ENCODE measurements at places on chromosomes 16 and 17.

GRCh38 chr17:28498652-28499363 lies 7.3 kb upstream of the FOXN1 start:
- DNase-seq, result no peak

DNA sequence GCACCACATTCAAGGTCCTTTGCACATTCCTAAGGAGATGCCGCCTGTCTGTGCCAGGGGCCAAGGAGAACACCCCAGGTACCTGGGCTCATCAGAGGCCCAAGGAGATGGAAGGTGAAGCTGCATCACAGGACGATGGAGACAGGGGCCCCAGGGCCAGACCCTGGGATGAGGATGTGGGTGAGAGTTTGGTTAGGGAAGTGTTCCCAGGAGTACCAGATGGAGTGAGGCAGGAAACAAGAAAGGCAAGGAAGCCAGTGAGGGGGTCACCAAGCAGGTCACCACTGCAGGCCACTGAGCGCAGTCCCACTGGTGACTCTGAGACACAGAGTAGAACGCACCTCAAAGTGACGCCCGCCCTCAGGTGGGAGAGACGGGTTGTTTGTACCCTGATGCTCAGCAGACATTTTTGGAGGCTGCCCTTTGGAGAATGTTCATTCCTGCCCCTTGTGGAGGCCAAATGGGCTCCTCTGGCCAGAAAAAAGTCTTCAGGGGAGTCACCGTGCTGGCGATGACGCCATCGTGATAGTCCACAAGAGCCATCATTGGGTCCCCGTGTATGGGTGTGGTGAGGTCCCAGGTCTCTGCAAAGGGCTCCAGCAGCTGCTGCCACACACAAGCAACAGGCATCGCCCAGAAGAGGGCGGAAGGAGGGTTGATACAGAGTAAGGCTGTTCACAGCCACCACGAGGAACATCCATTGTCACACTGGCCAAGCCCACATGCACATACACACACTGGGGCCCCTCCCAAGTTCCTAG lies 57.5 kb downstream of the BEAN1 start:
- DNase-seq, result no peak

DNA sequence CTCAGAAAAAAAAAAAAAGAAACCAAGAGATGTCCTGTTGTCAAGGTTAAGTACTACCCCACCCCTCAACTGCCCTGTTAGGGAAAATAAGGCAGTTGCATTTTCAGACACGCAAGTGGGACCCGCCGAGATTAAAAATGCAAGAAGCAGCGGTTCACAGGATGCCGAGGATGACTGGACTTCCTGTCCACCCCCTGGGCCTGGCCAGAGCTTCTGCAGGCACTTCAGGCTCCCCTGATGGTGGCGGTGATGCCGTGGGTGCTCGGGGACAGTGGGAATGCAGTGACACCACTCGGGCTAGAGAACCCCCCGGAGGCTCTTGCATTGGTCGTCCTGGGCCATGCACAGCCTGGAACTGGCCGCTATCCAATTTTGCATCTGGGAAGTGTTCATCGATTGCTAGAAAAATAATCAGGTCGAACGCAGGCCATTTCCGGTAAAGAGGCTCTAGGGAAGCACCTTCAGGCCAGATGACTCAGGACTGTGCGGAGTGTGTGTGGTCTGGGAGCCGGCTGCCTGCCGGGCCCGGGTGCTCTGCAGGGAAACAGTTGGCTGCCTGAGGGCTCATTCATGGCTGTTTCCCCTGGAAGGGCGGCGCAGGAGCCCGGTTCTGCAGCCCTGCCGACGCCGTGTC lies 13.4 kb upstream of the CRISPLD2 start:
- DNase-seq, result no peak

- DNase-seq, result no peak
These were observed 93.3 kb downstream of the HELZ start for GRCh38 chr17:67151717-67152116.

DNA sequence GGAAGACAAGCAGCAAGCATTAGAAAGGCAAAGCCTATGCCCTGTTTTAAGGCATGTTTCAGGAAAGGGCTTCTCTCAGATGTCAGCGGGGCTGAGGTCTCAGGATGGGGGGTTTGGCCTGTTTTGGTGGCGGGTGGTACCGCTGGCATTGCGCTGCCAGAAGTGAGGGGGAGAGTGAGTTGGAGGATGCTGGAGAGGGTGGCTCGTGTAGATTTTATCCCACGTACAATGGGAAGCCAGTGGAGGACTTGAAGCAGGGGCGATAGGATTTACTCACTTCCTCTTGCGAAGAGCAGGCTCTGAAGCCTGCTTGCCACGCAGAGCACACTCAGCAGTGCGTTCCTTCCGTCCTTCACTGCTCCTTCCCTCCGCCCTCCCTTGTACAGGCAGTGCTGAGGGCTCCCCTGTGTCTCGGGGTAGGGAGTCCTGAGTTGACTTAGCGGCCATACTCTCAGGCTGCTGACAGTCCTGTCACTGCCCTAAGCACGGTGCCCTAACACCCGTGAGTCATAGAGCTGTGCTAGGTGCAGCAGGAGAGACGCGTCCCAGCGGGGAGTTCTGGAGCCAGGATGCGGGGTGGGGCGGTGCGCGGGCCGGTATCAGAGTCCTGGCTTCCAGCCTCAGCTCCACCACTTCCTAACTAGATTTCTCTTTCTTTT lies 113.1 kb downstream of the SNX29 start:
- DNase-seq, result peak; percentile 62

- no peak for DNase-seq
These were observed 1.3 kb upstream of the MYO15A start for GRCh38 chr17:18107061-18107790.

- DNase-seq, result no peak
These were observed 56.9 kb upstream of the ALDH3A1 start for GRCh38 chr17:19805006-19805405.

- DNase-seq, result peak; percentile 36
These were observed 168.5 kb downstream of the UTP18 start for GRCh38 chr17:51428668-51429495.
